ENCODE measurements at places on chromosomes 2 and 18.

GRCh38 chr2:2170861-2171260, 160.2 kb downstream of the MYT1L start:
- DNase-seq, result no peak

GRCh38 chr2:15092691-15093090, 460.2 kb downstream of the LRATD1 start:
- no peak for DNase-seq

- no peak for DNase-seq
These were observed 40.1 kb upstream of the APCDD1 start for GRCh38 chr18:10414293-10414842.

DNA sequence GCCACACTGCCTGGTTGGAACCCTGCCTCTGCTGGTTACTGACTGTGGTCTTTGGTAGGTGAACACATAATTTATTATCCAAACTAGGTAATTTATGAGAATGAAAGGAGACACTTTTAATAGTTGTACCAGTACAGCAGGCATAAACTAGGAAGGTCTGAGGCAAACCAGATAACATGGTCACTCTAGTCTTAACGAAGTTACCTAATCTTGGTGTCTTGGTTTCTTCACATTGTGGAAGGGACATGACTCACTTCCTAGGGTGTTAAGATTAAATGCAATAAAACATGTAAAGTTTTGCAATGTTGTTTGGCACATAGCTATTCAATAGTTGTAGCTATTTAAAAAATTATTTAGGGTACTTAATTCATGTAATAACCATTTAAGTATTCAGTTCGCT, 23.3 kb downstream of the SPTBN1 start:
- DNase-seq, result no peak

GRCh38 chr2:203811491-203812221, 55.9 kb upstream of the CTLA4 start:
- DNase-seq, result peak; percentile 74

GRCh38 chr2:161085149-161085548, 75.1 kb upstream of the TANK start:
- DNase-seq, result no peak

DNA sequence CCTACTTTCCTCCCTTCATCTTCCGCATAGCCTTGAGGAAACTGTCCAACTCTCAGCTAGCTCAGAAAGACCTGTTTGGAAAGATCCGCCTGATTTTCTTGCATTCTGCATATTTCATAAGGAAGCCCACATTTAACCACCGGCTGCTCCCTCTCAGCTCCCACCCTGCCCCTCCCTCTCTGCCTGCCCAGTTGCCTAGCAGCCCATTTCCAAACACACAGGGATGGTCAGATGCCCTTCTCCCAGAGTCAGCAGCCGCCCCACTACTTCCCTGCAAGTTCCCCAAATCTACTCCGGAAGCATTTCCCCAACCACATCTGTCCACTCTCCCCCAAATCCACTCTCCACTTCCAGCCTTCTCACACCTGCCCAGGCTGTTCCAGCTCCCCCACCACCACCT, 96.0 kb downstream of the TNS1 start:
- DNase-seq, result no peak

DNA sequence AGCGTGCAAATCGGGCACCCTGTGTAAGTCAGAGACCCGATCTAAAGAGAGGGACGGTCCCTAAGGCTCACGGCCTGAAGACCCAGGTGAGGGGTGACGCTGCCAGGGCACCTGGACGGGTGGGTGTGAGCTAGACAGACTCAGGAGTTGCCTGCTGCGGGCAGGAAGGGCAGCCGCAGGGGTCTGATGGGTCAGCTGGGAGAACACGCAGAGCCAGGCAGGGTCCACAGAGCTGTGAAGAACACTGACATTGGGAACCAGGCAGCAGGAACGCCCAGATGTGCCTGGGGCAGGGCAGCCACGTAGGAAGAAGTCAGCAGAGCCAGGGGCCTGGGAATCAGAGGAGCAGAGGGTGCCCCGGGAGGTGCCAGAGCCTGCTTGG, 25.9 kb downstream of the HDAC4 start:
- DNase-seq, result no peak

Data from RWPE1 (cell line).